ENCODE measurements at places on chromosomes 7 and 10.
A peak's percentile ranks its signal among the peaks of the same experiment; 100 is the strongest.

DNA sequence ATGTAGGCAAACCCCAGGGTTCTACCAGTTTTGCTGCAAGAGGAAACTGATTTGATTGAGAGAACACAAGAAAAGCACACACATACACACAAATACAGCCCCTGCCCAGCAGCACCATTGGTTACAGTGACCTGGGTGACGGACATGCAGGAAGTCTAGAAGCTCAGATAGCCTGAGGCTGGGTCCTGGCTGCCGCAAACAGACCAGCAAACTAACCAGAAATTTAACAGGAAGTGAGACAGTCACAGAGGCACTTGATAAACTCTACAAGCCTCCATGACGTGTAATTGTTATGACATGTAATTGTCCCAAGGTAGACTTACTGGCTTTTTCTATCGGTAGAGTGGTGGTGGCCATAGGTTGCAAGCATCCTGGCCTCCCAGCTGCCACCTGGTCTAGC, 58.9 kb downstream of the PRKAR2B start:
- DNase-seq: peak; percentile 23

GRCh38 chr10:113415246-113415645, 137.6 kb upstream of the HABP2 start:
- no peak for DNase-seq

- peak; percentile 94 for DNase-seq
Measured at GRCh38 chr10:30553018-30553625, 76.4 kb downstream of the LYZL2 start.

GRCh38 chr10:43172645-43173044, 34.4 kb downstream of the CSGALNACT2 start:
- DNase-seq: no peak

DNA sequence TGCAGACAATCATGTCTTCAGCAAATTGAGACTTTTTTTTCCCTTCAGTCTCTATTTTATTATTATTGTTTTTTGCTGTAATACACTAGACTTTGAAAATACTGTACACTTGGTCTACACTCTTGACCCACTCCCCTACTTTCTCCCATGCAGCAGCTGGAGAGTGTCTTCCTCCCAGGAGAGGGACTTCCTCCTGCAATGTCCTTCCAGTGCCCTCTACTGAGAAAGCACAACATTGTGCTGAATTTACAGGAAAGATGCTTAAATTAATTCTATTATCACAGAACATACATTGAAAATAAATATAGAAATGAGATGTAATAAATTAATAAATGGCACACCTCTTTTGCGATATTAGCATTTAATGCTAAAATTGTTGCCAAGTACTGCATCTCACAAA, 411.3 kb downstream of the CCSER2 start:
- no peak for DNase-seq

GRCh38 chr10:25117757-25118156, 57.0 kb upstream of the GPR158 start:
- DNase-seq: no peak

GRCh38 chr7:133742709-133743538, 384.2 kb upstream of the LRGUK start:
- DNase-seq: peak; percentile 49

GRCh38 chr10:49276596-49276995, 22.4 kb upstream of the C10orf71 start:
- no peak for DNase-seq

GRCh38 chr7:15866753-15867152, 180.3 kb upstream of the MEOX2 start:
- DNase-seq: no peak

GRCh38 chr7:17774716-17775288, 165.5 kb downstream of the SNX13 start:
- DNase-seq: no peak

DNA sequence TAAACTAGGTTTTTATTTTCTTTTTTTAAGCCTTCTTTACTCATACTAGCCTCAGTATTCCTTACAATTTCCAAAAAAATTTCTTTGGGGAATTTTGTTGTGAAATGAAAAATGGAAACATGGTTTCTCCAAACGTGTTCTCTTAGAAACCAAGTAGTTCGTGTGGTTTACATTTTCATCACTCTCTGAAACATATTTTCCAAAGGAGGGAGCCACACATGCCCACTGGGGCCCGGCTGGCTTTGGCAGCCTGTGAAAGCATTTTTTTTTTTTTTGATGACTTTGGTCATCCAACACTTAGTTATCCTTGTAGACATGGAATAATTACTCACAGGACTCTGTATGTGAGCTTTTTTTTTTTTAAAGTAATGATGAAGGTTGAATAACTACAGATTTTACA, 169.6 kb downstream of the C7orf25 start:
- DNase-seq: no peak

- DNase-seq: no peak
Measured at GRCh38 chr10:94180576-94180975, 182.2 kb downstream of the NOC3L start.

DNA sequence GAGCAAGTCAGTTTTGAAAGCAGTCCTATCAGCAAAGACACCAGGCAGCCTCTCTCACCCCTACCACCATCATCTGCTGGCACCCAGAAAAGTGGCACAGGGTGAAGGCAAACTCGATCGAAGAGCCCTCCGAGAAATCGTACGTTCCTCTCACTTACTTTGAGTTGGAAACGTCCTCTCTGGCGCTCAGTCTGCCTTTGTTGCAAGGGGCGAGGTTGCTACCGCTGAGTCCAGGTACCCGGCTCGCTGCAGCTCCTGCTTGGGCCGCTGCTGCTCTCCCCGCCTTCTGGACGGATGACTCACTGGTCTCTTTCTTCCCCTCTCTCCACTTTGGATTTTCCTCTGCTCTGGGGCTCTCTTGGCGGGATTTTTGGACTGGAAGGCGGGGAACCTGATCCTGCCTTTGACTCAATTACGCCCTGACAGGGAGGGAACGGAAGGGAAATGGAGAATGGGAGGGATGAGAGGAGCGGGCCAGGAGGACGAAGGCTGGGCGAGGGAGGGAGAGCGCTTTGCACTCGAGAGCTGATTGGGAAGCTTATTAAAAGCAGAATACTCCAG, at the start of gene PTN:
TSS of gene PTN (minus strand) at position 453 of the 561 bp plus-strand sequence. CDS start 88,760 bp downstream, outside the sequence.
- no peak for DNase-seq

- peak; percentile 85 for DNase-seq
Measured at GRCh38 chr10:118832241-118832651, 77.5 kb upstream of the CACUL1 start.

DNA sequence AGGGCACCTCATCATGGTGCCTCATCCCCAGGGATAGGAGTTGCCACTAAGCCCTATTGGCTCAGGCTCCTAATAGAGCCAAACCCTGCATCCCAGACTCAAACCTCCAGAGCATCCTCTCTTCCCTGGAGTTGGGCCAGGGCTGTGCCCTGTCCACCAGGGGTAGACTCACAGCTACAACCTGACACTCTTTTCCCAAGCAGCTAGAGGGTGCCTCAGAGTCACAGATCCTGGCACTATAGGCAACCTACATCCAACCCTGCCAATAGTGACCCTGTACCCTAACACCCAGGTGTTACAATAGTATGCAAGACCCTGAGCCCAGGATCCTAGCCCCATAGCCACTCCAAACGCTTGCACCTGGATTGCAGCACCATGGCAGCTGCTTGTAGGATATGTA, 64.0 kb upstream of the PLA2G12B start:
- DNase-seq: no peak

DNA sequence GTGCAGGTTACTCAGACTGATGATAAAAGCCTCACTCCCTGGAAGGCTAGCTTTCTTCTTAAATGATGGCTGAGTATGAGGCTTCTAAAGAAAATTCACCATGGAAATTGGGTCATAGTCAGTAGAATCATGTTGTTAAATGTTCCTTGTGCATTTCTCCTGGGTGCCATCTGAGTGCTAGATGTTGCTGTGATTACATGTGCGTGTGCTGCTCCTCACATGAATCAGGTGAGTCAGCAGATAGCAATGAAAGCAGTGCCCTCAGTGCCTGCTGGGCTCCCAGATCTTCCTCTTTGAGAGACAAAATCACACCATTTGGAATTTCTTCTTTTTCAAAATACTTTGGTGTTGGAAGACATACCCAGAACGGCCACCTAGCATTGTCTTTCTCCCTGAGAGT, 331.7 kb downstream of the XPNPEP1 start:
- no peak for DNase-seq

DNA sequence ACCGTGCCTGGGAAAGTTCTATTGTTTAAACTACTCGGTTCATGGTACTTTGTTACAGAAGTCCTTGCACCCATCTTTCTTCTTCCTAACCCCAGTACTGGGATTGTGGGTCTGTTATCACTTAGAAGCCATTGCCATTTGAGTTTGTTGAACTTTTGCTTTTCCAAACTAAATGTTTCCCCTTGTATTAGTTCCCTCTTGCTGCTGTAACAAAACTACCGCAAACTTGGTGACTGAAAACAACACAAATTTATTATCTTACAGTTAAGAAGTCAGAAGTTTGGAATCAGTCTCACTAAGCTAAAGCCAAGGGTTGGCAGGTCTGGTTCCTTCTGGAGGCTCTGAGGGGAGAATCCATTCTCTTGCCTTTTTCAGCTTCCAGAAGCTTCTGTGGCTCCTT, 6.9 kb upstream of the LAMB4 start:
- no peak for DNase-seq

DNA sequence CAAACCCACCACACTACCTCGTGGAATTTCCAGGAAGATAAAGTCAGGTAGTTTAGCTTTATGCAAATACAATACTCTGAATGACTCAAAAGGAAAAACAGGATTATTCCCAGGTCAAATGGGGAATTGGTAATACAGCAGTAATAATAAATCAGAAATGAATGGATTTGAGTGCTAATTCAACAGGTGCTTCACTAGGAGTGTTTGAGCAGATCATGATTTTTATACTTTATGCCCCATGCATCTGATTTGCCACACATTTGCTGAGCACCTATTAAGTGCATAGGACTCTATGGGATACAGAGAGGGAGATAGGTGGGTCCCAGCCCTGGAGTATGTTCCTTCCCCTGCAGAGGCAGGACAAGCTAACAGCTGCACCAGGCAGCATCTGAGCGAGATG, 381.4 kb upstream of the PODXL start:
- no peak for DNase-seq

DNA sequence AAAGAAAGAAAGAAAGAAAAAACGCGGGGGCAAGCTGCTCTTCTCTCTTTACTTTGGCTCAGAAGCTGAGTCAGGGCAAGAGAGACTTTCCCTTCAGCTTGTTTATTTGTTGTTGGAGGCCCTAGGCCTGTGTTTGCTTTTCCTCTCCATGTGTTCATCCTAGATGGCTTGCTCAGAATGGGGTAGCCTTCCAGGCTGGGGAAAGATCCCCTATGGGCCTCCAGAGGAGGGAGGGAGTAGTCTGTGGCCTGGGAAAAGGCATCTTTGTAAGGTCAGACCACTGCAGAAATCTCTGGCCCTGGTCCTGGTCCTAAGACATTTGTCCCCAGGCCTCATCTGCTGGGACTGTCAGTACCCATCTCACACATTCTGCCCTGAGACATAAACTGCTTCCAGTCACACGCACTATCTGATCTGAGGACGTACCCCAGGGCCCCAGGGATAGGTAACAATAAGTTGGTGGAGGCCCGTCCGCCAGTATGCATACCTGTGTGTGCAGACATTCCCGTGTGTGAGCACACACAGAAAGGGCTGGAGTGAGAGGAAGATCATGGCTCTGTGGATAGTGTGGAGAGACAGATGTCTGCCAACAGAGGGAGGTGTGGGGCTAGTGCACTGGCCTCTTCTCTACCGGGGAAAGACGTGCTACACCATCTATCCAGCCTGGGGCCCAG, 4.9 kb upstream of the SCD start:
- peak; percentile 73 for DNase-seq

DNA sequence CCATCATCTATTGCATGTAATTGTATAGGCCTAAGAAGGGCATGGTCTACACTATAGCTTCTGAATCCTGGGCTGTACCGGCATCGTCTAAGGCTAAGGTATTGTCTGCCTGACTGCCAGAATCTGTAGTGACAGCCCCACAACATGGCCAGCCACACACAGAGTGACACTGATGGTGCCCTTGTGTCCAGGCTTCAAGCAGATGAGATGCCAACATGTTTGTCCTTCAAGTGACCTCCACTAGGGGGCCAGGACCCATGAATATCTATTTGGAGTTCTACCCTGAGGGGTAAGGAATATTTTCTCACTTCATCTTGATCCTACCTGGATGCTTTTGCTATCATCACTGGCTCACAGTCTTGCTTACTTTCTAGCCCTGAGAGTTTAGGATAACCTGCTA, 1.5 kb downstream of the CYP3A7 start:
- peak; percentile 43 for DNase-seq

DNA sequence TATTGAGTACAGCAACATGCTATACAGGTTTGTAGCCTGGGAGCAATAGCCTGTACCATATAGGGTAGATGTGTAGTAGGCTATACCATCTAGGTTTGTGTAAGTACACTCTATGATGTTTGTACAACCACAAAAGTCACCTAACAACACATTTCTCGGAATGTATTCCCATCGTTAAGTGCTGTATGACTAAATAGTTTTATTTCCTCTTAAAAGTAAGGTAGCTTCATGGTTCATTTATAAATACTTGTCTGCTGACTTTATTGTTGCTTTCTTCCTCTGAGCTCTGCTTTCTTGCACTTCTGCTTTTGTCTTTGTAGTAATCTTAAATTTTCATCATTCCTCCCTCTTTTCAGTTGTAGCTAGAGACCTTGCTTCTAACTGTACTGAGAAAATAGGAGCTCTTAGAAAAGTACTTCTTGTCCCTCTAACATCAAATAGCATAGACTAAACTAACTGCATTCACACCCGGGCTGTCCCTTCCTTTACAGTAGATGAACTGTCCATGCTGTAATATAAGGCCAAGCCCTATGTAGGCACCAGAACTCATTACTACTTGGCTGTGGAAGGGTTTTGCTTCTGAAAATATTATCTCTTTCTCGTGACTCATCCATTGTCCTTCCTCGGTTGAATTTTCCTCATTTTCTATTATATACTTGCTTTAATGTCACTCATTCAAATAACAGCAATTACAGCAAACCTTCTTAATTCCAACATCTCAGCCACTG, 55.4 kb upstream of the FAM3C start:
- DNase-seq: no peak

- no peak for DNase-seq
Measured at GRCh38 chr10:24104895-24105294, 104.0 kb upstream of the KIAA1217 start.

GRCh38 chr10:13994932-13995331, 335.8 kb downstream of the FRMD4A start:
- DNase-seq: peak; percentile 2

- no peak for DNase-seq
Measured at GRCh38 chr7:25574828-25575227, 346.5 kb upstream of the NPVF start.

GRCh38 chr7:138235207-138235606, 158.9 kb downstream of the AKR1D1 start:
- no peak for DNase-seq

DNA sequence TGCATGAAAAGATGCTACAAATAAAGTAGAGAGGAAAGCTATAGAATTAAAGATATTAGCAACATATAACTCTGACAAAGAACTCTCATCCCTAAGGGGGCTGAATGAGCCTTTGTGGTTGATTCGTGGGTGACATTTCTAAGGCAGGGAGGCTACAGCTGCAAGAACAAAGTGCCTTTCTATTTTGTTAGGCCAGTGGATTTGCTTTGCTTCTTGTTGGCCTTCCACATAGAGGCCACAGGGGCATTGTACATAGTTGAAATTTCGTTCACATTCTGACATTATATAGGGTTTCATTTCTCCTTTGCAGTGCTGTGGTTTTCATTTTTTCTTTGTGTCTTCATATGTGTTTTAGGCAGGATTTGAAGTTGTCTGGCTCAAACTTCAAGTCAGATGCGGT, 819.2 kb upstream of the C7orf33 start:
- no peak for DNase-seq

- peak; percentile 68 for DNase-seq
Measured at GRCh38 chr7:98619450-98620321, 2.6 kb downstream of the NPTX2 start.
